ENCODE measurements at places on chromosomes 11 and 22.
A peak's percentile ranks its signal among the peaks of the same experiment; 100 is the strongest.

DNA sequence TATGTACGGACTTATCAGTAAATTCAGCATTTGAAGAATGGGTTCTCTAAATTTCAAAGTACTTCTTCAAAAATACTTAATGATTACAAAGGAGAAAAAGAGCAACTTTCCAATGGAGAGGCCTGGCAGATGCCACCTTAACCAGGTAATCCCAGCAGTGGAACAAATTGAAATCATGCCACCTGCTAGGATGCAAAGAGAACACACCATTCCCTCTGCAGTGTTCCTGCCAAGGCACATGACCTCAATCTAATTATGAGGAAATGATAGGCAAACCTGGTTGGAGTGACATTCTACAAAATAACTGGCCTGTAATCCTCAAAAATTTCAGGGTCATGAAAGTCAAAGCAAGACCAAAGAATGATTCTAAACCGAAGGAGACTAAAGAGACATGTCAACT, 21.5 kb downstream of the TNRC6B start:
- no peak for DNase-seq

GRCh38 chr11:8287703-8288102, 24.0 kb upstream of the LMO1 start:
- DNase-seq, result no peak

GRCh38 chr11:36345535-36346141, 49.5 kb downstream of the PRR5L start:
- no peak for DNase-seq

DNA sequence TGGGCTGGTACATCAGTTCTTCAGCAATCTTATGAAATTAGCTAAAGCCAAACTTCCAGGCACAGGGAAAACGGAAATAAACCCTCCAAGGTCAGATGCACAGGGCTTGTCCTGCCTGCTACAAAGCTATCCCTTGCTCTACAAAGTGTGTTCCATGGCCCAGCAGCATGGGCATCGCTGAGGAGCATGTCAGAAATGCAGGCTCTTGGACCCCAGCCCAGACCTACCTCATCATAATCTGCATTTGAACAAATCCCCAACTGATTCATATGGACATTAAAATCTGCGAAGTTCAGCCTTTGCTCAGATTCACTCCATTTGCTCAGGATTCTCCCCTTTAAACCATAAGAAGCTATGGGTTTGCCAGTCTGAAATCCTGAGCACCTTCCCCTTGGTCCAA, 129.7 kb upstream of the CSNK2A3 start:
- no peak for DNase-seq

- no peak for DNase-seq
Observed at GRCh38 chr11:67050139-67050538, 6.5 kb upstream of the RHOD start.

DNA sequence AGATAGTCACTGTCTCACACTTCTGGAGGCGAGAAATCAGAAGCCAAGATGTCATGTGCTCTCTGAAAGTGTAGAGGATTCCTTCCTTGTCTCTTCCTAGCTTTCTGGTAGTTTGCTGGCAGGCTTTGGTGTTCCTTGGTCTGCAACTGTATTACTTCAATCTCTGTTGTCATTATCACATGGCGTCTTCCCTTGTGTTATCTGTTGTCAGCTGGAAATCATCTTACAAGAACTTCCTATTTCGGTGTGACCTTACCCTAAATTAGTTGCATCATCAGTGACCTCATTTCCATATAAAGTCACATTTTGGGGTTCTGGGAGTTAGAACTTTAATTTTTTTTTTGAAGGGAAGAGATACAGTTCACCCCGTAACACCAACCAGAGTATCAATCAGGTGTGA, 3.3 kb upstream of the LIN7C start:
- peak; percentile 78 for DNase-seq

Data from suppressor macrophage treated with lipopolysaccharide for 4 hours (primary cell).